Activated naive CD4-positive, alpha-beta T cell (primary cell): ENCODE measurements at places on chromosomes 1 and 21.

GRCh38 chr1:21340230-21340945, 50.1 kb upstream of the ECE1 start:
- no peak for DNase-seq

- DNase-seq: no peak
Observed at GRCh38 chr1:35364741-35365140, 96.2 kb downstream of the ZMYM4 start.

- DNase-seq: no peak
Observed at GRCh38 chr1:10733474-10734366, 62.7 kb downstream of the CASZ1 start.

- no peak for DNase-seq
Observed at GRCh38 chr21:34235514-34235913, 128.3 kb upstream of the KCNE2 start.

DNA sequence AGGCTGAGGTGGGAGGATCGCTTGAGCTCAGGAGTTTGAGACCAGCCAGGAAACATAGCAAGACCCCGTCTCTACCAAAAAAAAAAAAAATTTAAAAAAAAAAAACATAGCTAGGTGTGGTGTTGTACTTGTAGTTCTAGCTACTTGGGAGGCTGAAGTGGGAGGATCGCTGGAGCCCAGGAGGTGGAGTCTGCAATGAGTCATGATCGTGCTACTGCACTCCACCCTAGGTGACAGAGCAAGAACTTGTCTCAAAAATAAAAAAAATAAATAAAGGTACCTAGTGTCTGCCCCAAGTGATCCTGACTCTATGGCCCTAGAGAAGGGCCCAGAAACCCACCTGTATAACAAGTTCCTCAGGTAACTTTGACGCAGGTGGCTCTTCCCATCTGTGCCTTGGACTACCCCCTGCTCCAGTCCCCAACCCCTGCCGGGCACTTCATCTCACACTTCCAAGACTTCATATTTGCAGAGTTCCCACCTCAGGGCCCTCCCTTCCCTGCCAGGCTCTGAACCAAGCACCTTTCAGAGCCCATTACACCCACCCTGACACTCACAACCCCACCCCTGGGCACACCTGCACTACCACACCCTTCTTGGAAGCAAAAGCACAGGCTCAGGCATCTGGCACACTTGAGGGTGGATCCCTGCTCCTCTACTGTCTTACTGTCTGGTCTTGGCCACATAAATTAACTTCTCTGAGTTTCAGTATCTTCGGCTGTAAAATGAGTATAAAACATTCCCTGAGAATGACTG, 80.2 kb upstream of the KLHDC7A start:
- DNase-seq: no peak

- no peak for DNase-seq
Observed at GRCh38 chr1:116031302-116031835, 55.1 kb downstream of the SLC22A15 start.

- DNase-seq: no peak
Observed at GRCh38 chr21:44556879-44557278, 1.7 kb downstream of the KRTAP10-3 start.

DNA sequence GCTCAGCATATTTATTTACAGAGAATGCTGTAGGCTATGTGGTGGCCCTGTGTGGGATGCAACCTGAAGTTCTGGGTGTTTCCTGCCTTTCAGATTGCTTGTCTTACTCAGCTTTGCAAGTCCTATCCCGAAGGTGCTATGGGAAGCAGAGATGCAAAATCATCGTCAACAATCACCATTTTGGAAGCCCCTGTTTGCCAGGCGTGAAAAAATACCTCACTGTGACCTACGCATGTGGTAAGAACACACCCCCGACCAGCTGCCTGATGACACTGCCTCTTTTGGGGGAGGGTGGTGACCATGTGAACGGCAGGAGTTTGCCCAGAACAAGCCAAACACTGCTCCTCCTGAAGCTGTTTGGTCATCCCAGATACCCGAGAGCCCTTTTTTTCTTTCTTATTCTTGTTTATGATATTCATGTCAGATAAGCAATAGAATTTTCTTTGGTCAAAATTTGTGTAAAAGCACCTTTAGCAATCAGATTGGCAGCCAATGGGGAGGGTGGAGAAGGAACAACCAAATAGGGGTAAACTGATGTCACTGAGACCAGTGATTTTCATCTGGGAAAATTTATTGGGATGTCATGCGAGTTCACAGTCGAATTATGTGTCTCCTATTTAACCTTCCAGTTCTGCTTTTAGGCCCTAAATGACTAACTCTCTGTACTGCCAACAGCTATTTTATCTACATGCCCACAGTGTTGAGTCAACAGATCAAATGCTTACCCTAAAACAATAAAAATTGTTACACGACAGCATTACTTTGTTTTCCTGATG, 82.6 kb downstream of the EVA1C start:
- DNase-seq: no peak

DNA sequence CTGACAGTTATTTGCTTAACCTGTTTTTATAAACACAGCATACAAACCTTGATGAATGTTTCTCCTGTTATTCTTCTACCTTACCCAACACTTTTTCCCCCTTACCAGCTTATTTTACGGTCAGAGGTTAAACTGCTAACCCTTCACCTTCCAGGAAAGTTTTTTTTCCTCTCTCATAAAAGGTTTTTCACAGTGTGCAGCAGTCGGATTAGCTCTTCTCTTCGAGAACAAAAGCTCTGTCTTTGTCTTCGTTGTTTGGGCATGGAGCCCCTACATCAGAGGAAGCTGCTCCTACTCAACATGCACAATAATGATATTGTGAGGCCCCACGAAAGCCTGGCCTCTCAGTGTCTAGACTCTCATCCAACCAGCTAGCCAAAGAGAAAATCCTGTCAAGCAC, 42.0 kb downstream of the DENND1B start:
- no peak for DNase-seq

- no peak for DNase-seq
Observed at GRCh38 chr1:93766451-93766850, 84.8 kb upstream of the BCAR3 start.

DNA sequence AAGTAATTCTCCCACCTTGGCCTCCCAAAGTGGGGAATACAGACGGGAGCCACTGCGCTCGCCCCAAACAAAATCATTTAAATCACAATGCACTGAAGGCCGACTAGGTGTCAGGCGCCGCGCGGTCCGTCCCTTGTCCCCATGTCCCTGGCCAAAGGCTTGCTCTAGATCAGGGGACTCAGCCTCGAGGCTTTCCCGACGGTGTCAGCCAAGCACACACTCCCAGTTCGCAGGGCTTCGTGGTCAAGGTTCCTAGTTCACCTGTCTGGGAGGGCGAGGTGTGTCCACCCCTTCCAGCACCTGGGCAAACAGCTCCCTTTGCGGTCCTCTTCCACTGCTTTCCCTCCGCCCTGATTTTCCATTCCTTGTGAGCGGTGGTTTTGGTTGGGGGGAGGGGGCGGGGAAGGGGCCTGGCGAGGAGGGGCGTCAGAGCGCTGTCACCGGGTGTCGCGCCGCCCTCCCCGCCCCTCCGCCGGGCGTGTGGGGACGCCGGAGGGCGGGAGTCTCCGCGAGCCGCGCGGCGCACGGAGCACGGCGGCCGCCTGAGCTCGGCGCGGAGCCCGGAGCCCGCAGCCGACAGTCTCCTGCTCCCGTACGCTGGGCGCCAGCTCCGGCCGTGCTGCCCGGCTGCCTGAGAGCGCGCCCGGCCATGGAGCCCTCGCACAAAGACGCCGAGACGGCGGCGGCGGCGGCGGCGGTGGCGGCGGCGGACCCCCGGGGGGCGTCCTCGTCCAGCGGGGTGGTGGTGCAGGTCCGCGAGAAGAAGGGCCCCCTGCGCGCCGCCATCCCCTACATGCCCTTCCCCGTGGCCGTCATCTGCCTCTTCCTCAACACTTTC, at the start of gene STUM:
Gene STUM (plus strand): TSS at position 509 of the 838 bp plus-strand sequence. CDS start 141 bp downstream, at position 650.
- DNase-seq: no peak

DNA sequence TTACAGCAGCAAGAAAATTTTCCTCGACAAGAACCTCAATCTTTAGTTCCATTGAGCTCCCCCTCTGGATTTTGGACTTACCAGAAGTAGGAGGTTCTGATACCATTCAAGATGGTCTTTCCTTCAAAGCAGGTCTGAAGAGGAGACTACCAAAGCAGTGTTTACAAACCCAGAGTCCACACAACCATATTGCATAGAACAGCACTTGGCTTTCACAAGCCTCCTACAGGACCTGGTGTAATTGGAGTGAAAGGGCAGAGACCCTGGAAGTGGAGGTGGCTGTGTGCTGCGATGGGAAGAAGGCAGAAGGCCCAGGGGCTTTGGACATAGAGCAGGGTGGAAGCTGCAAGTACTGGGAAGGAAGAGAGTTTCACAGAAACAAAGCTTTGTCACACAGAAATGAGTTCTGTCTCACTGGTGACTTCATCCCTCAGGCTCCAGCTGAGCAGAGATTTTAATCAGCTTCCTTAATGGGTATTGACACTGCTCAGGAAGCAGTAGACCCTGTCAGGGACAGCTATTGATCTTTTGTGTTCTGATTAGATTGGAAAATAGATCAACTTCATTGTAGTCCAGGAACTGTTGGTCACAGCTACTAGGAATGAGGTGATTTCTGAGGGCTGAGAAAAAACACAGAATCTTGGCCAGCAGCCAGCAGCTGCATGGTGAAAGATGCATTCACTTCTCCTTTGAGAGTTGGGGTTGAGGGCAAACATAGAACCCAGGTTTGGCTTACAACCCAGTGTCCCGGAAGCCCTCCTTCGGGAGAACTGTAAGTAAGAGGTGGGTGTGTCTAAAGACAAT, 124.0 kb downstream of the SYT2 start:
- DNase-seq: no peak

DNA sequence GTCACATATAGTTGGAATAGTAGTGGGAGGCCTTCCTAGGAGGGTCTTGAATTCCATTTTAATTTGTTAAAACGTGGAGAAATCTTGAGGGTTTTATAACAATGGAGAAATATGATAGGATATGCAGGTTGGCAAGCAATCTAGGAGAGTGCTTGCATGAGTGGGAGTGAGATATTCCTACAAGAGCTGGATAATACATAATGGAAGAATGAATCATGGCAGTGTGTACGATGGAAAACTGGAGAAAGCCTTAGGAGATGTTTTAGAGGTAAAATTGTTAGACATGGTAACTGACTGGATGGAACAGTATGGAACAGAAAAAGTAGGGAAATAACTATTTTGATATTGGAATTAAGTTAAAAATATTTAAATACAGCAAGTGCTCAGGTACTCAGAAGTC, 352.4 kb downstream of the PTBP2 start:
- no peak for DNase-seq

GRCh38 chr1:200808846-200809245, 63.9 kb upstream of the GPR25 start:
- no peak for DNase-seq

DNA sequence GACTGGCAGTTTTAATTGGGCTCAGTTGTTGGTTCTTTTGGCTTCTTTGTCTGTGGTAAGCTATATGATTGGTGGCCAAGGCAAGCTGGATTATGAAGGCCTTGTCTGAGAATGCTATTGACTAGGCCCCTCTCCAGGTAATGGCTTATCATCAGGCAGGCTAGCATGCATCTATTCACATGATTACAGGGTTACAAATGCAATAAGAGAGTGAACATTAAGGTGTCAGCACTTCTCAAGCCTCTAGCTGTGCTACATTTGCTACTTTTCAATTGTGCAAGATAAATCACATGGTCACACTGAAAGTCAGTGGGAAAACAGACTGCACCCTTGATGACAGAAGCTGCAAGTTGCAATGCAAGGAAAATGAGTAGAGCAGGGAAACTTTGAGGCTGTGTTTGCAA, 550.9 kb upstream of the TMPRSS15 start:
- DNase-seq: no peak

GRCh38 chr1:37840711-37841110, 18.7 kb downstream of the MTF1 start:
- no peak for DNase-seq

GRCh38 chr1:178497903-178498478, 1.2 kb upstream of the CLEC20A start:
- DNase-seq: no peak

DNA sequence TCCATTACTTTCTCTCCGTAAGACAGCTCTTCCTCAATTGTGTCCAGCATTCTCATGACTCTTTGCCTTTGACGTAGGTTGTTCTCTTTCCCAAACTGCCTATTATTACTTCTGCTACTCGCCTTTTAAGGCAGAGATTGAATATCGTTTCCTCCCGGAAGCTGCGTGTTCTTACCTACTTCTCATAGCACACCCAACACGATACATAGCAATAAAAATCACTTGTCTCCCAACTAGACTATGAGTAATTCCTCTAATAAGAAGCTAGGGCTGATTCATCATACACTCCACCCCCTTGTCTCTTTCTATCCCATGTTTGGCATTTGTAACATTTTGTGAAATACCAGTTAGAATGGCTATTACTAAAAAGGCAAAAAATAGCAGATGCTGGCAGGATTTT, 55.8 kb upstream of the SGIP1 start:
- no peak for DNase-seq

DNA sequence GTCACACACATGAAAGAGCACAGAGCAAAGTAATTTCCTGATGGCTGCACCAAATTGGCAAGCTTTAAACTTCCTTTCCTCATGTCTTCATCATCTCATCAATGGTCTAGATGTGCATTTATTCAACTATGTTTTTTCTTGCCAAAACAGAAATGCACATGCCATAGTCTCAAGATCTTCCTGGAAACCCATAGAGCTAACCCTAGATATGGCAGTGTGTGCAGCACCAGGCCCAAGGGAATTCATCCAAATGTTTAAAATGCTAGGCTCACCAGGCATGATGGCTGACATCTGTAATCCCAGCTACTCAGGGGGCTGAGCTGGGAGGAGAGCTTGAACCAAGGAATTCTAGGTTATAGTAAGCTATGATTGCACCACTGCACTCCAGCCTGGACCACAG, 31.2 kb upstream of the PALMD start:
- DNase-seq: no peak

- DNase-seq: no peak
Observed at GRCh38 chr1:1114431-1114830, 1.5 kb downstream of the C1orf159 start.

- no peak for DNase-seq
Observed at GRCh38 chr1:177328251-177328650, 157.5 kb downstream of the BRINP2 start.

- no peak for DNase-seq
Observed at GRCh38 chr1:92701147-92701546, 83.8 kb downstream of the EVI5 start.

- no peak for DNase-seq
Observed at GRCh38 chr1:185774394-185774793, 40.2 kb downstream of the HMCN1 start.
